Gastroesophageal sphincter (tissue), 4 donors: ENCODE measurements at places on chromosomes 6 and 20. TPM values are rescaled to one million over a fixed set of nuclear protein-coding genes. Genes with fewer than 3 reads are reported as not detected.

SYCP2L gene
- total RNA-seq = 2.5 TPM

GRCh38 chr6:159268511-159268910, 99.3 kb downstream of the FNDC1 start:
- no peak for ATAC-seq

GRCh38 chr20:43766917-43767316, 40.1 kb upstream of the GTSF1L start:
- no peak for ATAC-seq

DNA sequence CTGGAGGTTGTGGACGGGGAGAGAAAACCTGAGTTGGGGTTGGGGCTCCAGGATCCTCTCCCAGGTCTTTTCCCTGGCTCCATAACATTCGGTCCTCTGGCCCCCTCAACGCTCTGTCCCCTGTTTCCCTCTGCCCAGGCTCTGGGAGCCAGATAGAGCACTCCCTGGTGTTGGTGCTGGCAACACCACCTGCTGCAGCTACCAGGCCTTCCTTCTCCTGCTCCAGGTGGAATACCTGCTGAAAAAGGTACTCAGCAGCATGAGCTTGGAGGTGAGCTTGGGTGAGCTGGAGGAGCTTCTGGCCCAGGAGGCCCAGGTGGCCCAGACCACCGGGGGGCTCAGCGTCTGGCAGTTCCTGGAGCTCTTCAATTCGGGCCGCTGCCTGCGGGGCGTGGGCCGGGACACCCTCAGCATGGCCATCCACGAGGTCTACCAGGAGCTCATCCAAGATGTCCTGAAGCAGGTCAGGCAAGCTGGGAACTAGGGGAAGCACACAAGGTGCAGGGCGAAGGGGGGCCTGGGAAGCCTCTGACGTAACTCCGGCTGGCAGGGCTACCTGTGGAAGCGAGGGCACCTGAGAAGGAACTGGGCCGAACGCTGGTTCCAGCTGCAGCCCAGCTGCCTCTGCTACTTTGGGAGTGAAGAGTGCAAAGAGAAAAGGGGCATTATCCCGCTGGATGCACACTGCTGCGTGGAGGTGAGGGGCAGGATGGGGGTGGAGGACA, 14.6 kb downstream of the DEF6 start:
- no peak for ATAC-seq

DNA sequence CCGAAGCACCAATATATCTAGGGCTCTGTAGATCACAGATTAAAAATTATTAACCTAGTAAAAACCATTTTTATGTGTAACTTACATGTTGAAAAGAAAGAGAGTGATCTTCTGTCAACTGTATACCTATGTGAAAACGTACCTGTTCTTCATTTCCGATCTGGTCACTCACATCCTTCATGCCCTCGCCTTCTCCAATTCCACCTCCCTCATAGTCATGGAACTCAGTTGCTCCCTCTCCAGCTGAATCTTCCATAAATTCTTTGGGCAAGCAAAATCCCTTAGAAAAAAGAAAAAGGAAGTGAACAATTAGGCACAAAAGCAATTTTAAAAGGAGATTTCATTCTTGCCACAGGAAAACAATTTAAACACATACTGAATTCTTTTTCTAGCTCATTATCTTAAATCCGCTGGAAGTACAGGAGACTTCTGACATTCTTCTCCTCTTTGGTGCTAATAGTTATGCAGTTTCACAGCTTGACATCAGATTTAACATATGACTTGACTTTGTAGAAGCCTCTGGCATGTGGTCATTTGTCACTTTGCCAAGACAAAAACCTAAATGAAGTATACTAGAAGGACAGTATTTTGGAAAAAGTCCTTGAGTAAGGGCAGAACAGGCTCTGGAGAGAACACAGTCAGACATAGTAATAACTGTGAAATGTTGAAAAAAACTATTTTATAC, 29.5 kb upstream of the LYRM2 start:
- no peak for ATAC-seq
